HFFc6 (cell line): ENCODE measurements at places on chromosomes 7 and 10. TPM values are rescaled to one million over a fixed set of nuclear protein-coding genes. Genes with fewer than 3 reads are reported as not detected.
A peak's percentile ranks its signal among the peaks of the same experiment; 100 is the strongest.

Gene AKR1C8
- total RNA-seq, result not detected in 3 replicates

Gene DENND2A
- 0.53 to 0.69 TPM (median 0.55 TPM) in 3 replicates for total RNA-seq

Gene HOXA1
- 0.21 to 0.85 TPM (median 0.81 TPM) in 3 replicates for total RNA-seq

Gene LOXL4
- 24.9 to 53.1 TPM (median 50.2 TPM) in 3 replicates for total RNA-seq

Gene SFRP5
- not detected in 2 replicates for total RNA-seq

Gene CRPPA
- total RNA-seq, result 2.3 and 2.8 TPM in 2 replicates

DNA sequence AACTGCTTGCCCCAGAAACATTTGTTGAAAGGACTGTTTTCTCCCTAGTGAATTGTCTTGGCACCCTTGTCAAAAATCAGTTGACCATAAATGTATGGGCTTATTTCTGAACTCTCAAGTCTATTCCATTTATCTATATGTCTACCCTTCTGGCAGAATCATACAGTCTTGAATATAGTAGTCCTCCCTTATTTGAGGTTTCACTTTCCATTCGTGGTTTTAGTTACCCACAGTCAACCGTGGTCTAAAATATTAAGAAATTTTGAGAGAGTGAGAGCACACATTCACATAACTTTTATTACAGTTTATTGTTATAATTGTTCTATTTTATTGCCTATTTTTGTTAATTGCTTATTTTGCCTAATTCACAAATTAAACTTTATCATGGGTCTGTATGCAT is 17.4 kb upstream of the CEP41 start:
- DNase-seq, result no peak

GRCh38 chr7:106223156-106223555 is 61.6 kb downstream of the NAMPT start:
- DNase-seq, result no peak

DNA sequence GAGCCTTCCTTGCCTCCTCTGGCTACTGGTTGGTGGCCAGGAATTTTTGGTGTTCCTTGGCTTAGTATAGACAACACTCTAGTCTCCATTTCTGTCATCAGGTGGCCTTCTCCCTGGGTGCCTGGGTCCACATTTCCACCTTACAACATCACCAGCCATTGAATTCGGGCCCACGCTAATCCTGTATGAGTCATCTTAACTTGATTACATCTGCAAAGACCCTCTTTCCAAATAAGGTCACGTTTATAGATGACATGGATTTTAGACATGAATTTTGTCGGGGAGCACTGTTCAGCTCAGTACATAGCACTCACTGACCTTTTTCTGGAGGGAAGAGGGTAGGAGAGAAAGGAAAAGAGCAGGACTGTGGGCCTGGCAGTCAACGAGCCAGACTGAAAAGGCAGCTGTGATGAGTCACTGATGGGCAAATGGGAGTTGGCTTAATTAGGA is 39.4 kb downstream of the MMRN2 start:
- peak; percentile 16 for DNase-seq

GRCh38 chr10:75464478-75465449 is 33.3 kb downstream of the LRMDA start:
- no peak for DNase-seq

DNA sequence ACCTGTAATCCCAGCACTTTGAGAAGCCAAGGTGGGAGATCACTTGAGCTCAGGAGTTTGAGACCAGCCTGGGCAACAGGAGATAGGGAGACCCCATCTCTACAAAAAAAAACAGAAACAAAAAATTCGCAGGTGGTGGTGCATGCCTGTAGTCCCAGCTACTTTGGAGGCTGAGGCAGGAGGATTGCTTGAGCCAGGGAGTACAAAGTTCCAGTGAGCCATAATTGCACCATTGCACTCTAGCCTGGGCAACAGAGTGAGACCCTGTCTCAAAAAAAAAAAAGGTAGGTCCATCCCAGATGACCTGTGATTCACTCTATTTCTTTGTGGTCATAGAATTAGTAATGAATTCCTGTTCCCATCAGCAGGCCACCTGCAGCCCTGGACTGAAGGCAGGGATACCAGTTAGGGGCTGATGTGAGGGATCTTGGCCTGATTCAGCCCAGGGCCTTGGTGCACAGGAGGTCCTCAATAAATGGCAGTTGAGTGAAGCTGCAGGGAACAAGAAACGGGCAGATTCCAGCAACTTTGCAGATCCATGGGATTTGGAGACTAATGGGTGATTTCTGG is at the start of gene MYH16:
Gene MYH16, plus strand, starts transcription at position 364 of the 570 bp plus-strand sequence.
- DNase-seq, result no peak

GRCh38 chr7:79452032-79452494 is 1.4 kb downstream of the MAGI2 start:
- DNase-seq, result peak; percentile 87

- DNase-seq, result no peak
These were observed 184.2 kb downstream of the CCDC71L start for GRCh38 chr7:106476751-106477150.

- no peak for DNase-seq
These were observed 493.1 kb downstream of the DNAJB9 start for GRCh38 chr7:109062798-109063197.

GRCh38 chr7:45716380-45717203 is 142.4 kb downstream of the ADCY1 start:
- no peak for DNase-seq

DNA sequence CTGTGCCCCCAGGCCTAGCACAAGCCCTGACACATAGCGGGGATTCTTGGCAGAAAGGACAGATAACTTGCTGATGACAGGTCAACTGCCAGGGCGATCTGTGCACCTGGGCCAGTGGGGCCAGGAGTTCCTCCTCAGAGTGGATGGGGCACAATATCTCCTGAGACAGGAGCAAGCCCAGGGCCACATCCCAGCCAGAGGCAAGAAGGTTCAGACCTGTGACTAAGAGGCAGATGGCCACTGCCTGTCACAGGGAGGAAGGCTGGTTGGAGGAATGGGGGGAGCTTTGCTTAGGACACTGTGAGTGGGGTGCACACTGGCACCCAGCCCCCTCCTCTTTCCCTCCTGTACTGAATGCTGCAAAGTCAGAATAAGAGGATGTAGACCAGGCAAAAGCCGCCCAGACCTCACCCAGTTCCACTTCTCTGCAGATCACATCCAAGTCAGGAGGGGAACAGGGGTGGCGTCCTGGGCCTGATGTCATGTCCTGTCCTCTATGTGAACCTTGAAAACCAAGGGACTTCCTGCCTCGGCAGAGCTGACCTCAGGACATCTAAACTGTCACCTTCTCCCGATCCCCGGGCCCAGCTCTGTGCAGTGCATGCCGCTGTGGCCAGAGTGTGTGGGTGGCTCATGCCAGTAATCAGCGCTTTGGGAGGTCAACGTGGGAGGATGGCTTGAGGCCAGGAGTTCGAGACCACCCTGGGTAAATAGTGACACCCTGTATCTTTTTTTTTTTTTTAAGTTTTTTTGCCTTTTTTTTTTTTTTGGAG is 1.3 kb downstream of the GUSB start:
- peak; percentile 4 for DNase-seq

DNA sequence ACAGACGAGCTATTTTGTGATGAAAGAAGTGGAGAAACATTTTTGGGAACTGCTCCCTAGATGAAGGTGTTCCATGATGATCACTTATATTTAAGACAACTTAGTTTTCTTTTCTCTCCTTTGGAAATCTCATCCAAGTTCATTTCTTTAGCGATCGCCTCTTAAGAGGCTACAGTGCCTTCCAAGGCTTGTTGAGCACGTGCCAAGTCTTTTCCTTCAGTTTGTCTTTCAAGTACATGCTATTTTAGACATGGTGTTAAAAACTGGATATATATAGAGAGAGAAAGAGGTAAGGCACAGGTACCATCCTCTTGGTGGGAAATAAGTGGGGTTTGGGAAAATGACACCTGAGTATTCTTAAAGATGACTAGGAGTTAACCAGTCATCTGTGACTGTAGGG is 2.7 kb downstream of the ADK start:
- no peak for DNase-seq

GRCh38 chr10:52216852-52217251 is 97.2 kb upstream of the DKK1 start:
- DNase-seq, result peak; percentile 28

DNA sequence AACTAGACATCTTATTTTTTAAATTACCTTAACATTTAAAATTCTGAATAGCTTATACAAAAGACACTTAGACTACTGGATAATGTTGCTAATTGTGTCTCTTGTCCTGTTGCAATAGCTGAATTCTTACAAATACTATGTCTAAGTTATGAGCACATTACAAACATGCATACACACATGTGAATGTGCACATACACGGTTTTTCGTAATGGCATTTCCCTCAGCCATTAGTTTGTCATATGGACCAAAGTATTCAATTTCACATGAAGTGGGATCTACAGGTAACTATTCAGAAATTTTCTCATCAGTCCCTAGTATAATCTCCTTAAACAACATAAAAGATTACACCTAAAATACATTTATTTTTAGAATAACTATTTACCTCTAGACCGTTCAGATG is 178.6 kb upstream of the BET1 start:
- DNase-seq, result no peak

DNA sequence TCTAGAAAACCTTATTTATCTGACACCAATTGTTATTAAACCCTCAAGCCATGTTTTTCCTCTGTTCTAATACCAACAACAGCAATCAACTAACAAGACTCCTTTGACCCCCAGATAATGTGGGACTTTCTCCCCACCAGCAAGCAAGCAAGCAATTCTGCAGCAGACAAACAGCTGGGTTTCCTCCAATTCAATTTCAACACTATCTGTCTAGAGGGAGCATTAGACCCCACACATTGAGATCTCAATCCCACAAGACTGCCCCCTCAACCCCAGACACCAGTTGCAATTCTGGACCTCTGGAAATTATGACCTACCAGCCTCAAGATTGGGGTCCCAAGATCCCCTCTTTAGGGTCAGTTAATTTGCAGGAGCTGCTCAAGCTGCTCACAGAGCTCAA is 89.4 kb upstream of the TMEM26 start:
- DNase-seq, result no peak

- DNase-seq, result no peak
These were observed 236.4 kb upstream of the SP4 start for GRCh38 chr7:21191321-21192073.

DNA sequence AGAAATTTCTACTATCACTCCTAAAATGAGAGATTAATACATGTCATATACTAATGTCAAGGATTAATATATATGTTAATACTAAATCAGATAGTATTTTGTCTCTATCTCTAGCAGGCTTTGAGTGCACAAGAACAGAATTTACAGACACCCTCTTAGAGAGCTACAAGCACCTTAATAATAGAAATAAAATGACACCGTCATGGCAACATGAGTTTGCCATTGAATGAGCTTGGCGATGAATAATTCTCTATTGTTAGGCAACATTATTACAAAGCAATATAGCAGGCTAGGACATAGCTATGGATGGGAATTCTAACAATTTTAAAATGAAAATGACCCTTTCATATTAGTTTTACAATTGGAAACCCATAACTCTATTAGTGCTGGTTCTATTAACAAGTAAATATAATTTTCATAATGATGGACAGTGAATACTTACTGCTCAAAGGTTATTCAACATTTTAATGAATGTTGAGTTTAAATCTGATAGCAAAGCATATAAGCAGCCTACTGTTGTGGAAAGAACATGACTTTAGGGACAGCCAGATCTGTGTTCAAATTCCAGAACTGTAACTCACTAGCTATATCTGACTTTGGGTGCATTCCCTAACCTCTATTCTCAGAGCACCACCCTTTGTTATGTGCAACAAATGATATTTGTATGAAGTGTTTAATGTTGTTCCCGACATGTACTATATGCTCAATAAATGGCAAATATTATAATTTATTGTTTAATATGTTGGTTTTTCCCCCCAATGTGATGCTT is 184.5 kb upstream of the DKK1 start:
- DNase-seq, result no peak

DNA sequence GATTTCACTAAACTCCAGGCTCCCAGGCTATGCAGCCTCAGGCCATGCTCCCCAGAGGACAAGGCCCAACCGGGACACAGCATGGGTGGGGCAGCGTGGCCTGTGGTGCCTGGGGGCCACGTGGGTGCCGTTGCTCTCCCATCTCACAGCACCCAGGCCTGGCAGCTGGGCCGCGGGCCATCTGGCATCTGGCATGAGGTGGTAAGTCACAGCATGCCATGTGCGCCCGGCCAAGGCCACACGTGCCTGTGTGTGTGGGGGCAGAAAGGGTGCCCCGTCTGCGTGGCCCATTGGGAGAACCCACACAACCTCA is 204.1 kb downstream of the EBF3 start:
- no peak for DNase-seq

- no peak for DNase-seq
These were observed 28.6 kb downstream of the REEP3 start for GRCh38 chr10:63549810-63550209.
